ENCODE measurements at places on chromosomes 3 and 15.

DNA sequence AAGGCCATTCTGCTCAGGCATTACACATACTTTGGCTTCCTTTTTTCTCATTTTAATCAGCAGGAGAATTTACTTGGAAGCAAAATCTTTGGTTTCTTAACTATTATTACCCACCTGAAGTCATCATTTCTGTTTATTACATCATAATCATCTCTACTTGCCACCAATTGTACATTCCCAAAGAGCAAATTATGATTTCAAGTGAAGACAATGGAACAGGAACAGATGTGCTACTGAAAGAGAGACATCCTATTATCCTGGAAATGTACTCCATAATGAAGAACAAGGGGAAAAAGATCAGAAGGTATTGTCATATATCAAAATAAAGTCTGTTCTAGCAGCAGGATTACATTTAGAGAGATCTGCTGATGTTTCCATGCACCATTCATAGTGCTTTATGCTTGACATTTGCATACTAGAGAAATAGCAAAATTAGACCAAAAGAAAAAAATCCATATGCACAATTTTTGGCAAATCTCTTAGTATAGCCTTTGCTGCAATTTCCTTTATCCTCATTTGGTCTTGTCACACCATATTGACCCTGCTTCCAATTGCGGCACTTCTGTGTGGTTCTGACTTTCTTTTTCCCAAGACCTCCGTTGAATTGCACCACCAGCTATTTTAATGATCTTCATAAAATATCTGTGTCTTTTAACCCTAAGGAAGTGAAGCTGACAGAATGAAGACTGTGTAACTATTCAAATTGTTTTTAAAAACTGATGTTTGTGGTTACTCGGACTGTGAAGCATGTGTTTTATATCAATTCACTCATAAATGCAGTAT, 683.8 kb downstream of the ZNF385D start:
- no peak for DNase-seq

- peak; percentile 18 for DNase-seq
Observed at GRCh38 chr3:168405288-168405687, 309.6 kb upstream of the GOLIM4 start.

DNA sequence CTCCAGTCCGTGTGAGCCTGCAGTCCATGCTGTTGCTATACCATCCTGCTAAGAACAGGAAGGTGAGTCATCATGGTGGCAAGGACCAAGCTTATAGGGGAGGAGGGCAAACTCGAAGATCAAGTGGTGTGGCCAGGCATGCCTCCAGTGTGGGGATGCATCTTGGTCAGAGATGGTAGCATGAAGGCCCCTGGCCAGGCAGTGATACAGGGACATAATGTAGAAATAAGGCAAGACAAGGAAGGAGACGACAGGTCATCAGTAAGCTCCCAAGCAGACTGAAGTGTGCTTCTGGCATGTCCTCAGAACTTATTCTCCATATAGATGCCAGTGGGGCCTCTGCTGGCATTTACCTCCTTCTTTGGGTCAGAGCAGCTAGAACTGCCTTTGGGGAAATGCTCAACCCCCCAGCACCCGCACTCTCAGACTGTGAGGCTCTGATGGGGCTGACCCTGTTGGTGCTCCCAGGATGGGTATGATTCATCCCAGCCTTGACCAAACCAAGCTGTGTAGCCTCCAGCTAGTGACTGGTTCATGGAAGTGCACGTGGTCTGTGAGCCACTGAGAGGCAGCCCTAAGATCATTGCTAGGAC, 52.5 kb upstream of the ATP2B2 start:
- no peak for DNase-seq

DNA sequence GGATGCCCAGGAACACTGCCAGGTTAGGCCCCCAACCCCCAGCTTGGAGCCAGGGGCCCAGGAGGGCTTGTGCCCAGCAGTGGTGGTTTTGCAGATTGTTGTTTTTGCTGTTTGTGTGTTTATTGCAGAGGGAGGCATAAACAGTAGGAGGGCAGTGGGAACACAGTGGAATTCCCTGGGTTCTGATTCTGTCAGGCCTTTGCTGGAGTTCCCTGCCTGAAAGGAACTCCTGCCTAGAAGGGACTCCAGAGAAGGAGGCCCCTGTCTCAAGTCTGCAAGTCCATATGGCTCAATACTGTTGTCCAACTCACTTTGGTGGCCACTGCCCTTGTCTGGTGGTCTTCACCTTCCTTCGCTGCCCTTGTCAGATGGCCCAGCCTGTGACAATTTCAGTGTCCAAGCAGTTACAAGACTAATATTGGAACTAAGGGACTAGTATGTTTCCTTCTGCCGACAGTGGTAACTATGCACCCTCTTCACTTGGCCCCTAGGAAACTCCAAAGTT, 47.4 kb upstream of the RAB6B start:
- no peak for DNase-seq

- no peak for DNase-seq
Observed at GRCh38 chr15:31219221-31219620, 107.4 kb upstream of the KLF13 start.

Data from KBM-7 (cell line).